ENCODE measurements at places on chromosomes 5 and 9.

GRCh38 chr5:122392824-122393223 lies 80.8 kb downstream of the SNCAIP start:
- H3K27ac ChIP-seq = no peak overlapping the region
- no peaks in the 10 kb centered on the region for H3K27me3 ChIP-seq
- no peak overlapping the region for H3K4me3 ChIP-seq
- H3K4me1 ChIP-seq = no peaks in the 10 kb centered on the region

DNA sequence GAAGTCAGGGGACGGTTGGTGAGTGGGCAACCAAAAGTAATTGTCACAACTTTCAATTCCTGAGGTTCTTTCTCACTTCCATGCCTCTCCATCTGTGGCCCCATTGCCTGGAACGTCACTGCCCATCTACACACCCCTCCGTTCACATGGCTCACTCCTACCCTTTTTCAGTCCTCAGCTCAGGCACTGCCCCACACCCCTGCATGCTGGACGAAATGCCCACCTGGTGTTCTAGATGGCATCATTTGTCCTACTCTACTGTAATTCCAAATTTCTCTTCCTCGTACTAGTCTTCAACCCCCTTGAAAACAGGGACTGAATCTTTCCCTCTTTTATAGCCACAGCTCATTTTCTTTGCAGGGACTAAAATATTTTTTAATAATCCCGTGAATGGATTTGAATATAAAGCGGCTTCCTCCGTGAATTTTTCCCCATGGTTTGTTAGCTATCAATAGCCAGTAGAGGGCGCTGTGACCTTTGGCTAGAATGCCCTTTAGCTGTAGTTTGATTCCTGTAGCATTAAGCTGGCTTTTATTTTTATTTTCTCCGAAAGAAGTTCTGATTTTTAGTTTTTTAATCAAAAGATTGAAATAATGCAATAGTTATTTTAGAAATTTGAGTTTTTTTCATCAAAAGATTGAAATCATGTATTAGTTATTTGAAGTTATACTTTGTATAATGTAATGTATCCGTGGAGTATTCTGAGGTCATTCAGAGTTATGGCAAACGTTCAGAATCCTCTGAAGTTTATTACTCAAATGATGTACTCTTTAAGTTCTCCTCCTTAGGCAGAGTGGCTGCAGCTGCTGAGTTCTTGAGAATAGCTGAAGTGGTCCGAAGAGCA lies 232.1 kb downstream of the SH3GL2 start:
- no peaks in the 10 kb centered on the region for H3K27me3 ChIP-seq
- H3K27ac ChIP-seq = no peak overlapping the region
- H3K4me1 ChIP-seq = no peaks in the 10 kb centered on the region
- DNase-seq = peak; percentile 36
- H3K36me3 ChIP-seq = no peaks in the 10 kb centered on the region

DNA sequence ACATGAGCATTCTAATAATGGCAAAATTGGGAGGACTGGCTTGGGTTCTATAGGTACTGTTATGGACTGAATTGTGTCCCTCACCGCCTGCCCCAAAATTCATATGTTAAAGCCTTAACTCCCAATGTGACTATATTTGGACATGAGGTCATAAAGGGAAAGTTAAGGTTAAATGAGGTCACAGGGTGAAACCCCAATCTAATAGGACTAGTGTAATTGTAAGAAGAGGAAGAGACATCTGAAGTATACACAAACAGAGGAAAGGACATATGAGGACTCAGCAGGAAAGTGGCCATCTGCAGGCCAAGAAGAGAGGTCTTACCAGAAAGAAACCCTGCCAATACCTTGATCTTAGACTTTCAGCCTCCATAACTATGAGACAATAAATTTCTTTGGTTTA lies 23.1 kb downstream of the RNF180 start:
- H3K4me3 ChIP-seq = no peak overlapping the region
- no peak overlapping the region for H3K27ac ChIP-seq
- H3K36me3 ChIP-seq = no peaks in the 10 kb centered on the region
- no peaks in the 10 kb centered on the region for H3K27me3 ChIP-seq
- DNase-seq = no peak

- no peaks in the 10 kb centered on the region for H3K4me1 ChIP-seq
- no peak for DNase-seq
- no peak overlapping the region for H3K27ac ChIP-seq
- H3K27me3 ChIP-seq = no peaks in the 10 kb centered on the region
Observed at GRCh38 chr9:107940616-107941595, 451.3 kb upstream of the KLF4 start.

DNA sequence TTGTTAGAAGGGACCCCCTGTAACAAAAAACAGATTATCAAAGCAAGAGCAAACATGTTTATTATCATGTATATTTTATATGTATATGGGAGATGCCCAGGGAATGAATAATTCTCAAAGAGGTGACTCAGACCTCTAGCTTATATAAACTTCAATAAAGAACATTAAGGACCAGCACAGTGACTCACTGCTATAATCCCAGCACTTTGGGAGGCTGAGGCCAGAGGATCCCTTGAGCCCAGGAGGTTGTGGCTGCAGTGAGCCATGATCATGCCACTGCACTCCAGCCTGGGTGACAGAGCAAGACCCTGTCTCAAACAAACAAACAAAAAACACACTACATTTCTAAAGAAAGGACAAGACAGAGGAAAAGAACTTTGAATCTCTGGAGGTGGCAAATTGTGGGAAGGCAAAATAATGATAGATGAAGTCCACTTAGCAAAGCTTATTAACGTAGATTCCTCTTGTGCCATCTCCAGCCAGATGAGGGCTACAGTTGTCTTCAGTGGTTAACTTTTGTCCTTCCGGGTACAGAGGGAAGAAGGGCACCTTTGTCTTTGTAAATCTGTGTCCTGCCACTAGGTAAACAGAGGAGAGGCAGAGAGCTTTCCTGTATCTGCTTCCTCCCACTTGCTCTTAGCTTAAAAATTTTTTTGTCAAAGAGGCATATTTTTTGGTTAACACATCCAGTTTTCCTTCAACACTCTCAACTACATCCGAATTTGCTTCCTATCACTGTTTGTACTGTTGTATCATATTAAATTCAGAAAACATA lies 7.5 kb upstream of the RFK start:
- H3K27me3 ChIP-seq = no peaks in the 10 kb centered on the region
- no peaks in the 10 kb centered on the region for H3K36me3 ChIP-seq
- no peak overlapping the region for H3K4me3 ChIP-seq
- H3K4me1 ChIP-seq = no peaks in the 10 kb centered on the region
- H3K27ac ChIP-seq = no peak overlapping the region

GRCh38 chr5:141968914-141969608 lies at the start of gene RNF14:
Gene RNF14, plus strand, starts transcription at chr5:141969105. Its CDS starts 4,484 bp downstream, at chr5:141973589.
- H3K27ac ChIP-seq = peak within 1 kb of the TSS; percentile 88
- DNase-seq = peak; percentile 94
- H3K36me3 ChIP-seq = no peaks in the 10 kb centered on the region
- peak within 1 kb of the TSS; percentile 84 for H3K4me3 ChIP-seq
- H3K27me3 ChIP-seq = no peaks in the 10 kb centered on the region

- H3K4me1 ChIP-seq = peaks cover 13% of the 10 kb centered on the region
- no peak overlapping the region for H3K4me3 ChIP-seq
- H3K27me3 ChIP-seq = no peaks in the 10 kb centered on the region
- H3K27ac ChIP-seq = no peak overlapping the region
- no peaks in the 10 kb centered on the region for H3K36me3 ChIP-seq
Observed at GRCh38 chr5:68435611-68436010, 220.1 kb downstream of the PIK3R1 start.

GRCh38 chr5:156918311-156918845 lies 44.6 kb downstream of the TIMD4 start:
- H3K4me3 ChIP-seq = no peak overlapping the region
- no peak for DNase-seq
- H3K4me1 ChIP-seq = no peaks in the 10 kb centered on the region

DNA sequence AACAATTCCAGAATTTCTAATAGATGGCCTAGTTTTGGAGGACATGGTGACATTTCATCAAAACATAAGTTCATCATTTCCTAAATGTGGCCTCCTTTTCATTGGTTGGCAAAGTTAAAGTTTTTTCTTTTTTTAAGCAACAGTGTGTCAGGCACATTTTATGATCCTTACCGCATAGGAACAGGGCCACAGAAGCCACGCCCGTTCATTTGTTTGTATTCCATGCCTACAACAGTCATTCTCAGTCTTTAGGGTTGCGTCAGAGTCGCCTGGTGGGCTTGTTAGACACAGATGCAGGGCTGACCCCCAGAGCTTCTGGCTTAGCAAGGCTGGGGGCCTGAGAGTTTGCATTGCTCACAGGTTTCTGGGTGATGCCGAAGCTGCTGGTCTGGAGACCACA lies 130.2 kb downstream of the HSD17B3 start:
- H3K27me3 ChIP-seq = no peaks in the 10 kb centered on the region
- H3K36me3 ChIP-seq = no peaks in the 10 kb centered on the region
- H3K4me1 ChIP-seq = peaks cover 68% of the 10 kb centered on the region
- no peak overlapping the region for H3K4me3 ChIP-seq
- DNase-seq = no peak
- peak overlapping the region; percentile 42 for H3K27ac ChIP-seq

DNA sequence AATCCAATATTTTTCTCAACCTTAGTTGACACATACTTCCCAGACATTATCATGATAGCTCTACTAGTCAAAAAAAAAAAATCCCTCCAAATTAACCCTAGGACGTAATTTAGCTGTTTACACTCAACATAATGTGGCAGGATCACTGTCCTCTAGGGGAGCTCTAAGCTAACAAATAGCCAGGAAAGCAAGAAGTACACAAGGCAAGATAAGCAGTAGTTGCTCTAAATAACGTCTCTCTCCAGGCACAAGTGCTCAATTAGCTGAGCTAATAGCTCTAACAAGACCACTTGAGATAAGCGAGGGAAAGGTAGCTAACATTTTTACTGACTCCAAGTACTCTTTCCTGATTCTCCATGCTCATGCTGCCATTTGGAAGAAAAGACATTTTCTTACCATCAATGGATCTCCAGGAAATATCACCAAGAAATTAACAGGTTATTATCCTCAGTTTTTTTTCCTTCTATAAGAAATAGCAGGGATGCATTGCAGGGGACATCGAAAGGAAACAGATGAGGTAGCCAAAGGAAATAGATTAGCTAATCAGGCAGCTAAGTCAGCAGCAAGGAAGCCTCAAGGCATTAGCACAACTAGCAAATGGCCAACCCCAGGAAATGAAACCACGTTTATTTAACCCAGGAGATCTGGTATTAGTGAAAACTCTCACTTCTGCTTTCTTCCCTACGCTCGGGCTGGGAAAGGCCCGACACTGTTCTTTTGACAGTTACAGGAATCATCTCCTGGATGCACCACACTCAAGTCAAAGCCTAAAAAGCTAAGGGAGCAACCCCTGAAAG lies 614.1 kb downstream of the PTPRD start:
- H3K4me1 ChIP-seq = no peaks in the 10 kb centered on the region
- H3K36me3 ChIP-seq = no peaks in the 10 kb centered on the region
- no peak overlapping the region for H3K4me3 ChIP-seq
- no peak for DNase-seq
- H3K27me3 ChIP-seq = no peaks in the 10 kb centered on the region

GRCh38 chr5:157761690-157762621 lies 18.4 kb downstream of the LSM11 start:
- H3K4me1 ChIP-seq = no peaks in the 10 kb centered on the region
- no peak overlapping the region for H3K27ac ChIP-seq
- DNase-seq = peak; percentile 44
- no peak overlapping the region for H3K4me3 ChIP-seq
- no peaks in the 10 kb centered on the region for H3K27me3 ChIP-seq

DNA sequence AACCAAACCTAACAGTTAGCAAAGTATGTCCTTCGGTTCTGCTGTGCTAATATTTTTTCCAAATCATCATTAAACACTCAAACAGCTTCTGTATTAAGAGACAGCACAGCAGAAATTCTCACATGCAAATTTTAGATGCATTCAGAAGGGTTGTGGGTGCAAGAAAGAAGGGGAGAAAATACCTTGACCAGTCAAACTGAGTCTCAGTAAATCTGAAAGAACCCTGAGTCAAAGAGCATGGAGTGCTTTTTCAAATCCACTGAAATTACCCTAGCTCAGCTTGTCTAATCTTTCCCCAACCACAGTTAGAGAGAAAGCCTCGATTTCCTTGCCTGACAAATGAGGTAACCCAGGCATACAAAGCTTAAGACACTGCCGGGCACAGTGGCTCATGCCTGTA lies 55.1 kb downstream of the RETREG1 start:
- H3K4me1 ChIP-seq = no peaks in the 10 kb centered on the region
- no peaks in the 10 kb centered on the region for H3K27me3 ChIP-seq
- no peaks in the 10 kb centered on the region for H3K36me3 ChIP-seq

DNA sequence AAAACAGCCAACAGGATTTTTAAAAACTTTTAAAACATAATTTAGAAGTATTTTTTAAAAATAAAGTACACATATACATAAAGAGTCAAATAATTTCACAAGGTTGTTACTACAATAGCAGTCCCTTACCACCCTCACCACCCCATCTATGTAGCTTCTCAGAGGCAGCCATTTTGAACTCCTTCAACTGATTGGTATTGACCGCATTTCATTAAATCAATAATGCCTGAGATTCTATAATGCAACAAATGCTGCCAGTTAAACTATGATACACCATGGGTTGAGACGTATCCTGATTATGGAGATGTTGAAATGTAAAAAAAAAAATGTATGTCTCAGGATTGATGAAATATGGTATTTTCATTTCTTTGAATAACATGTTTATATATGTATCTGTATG lies 78.8 kb downstream of the PCSK1 start:
- no peaks in the 10 kb centered on the region for H3K27me3 ChIP-seq
- H3K27ac ChIP-seq = no peak overlapping the region
- no peaks in the 10 kb centered on the region for H3K36me3 ChIP-seq

GRCh38 chr9:38186404-38187115 lies 117.5 kb upstream of the SHB start:
- no peaks in the 10 kb centered on the region for H3K27me3 ChIP-seq
- DNase-seq = no peak
- no peaks in the 10 kb centered on the region for H3K4me1 ChIP-seq
- H3K27ac ChIP-seq = no peak overlapping the region
- no peak overlapping the region for H3K4me3 ChIP-seq

- H3K4me3 ChIP-seq = no peak overlapping the region
- no peak overlapping the region for H3K27ac ChIP-seq
- no peaks in the 10 kb centered on the region for H3K36me3 ChIP-seq
- no peaks in the 10 kb centered on the region for H3K27me3 ChIP-seq
- no peaks in the 10 kb centered on the region for H3K4me1 ChIP-seq
- DNase-seq = no peak
Observed at GRCh38 chr5:132099076-132099748, 25.6 kb downstream of the CSF2 start.

GRCh38 chr9:83355729-83356151 lies 182.5 kb downstream of the FRMD3 start:
- DNase-seq = no peak
- H3K4me3 ChIP-seq = no peak overlapping the region
- H3K36me3 ChIP-seq = no peaks in the 10 kb centered on the region
- no peaks in the 10 kb centered on the region for H3K4me1 ChIP-seq
- no peaks in the 10 kb centered on the region for H3K27me3 ChIP-seq

DNA sequence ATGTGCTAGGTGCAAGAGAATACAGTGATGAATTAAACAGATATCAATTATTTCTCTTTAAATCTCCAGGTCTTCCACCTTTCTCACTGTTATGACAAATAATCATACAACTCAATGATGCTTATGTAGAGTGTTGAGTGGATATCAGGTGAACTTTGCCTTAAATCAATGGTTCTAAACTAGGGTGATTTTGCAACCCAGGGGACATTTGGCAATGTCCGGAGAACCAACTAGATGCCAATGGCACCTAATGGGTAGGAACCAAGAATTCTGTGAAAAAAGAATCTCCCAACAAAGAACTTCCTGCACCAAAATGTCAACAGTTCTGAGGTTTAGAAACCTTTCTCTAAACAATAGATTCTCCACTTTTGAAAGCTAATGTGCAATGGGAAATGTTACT lies 52.0 kb upstream of the GDNF start:
- peaks cover 1% of the 10 kb centered on the region for H3K27me3 ChIP-seq
- no peak overlapping the region for H3K27ac ChIP-seq
- no peak overlapping the region for H3K4me3 ChIP-seq
- H3K36me3 ChIP-seq = no peaks in the 10 kb centered on the region

- H3K36me3 ChIP-seq = no peaks in the 10 kb centered on the region
- no peak overlapping the region for H3K4me3 ChIP-seq
- peaks cover 3% of the 10 kb centered on the region for H3K4me1 ChIP-seq
- DNase-seq = no peak
- H3K27ac ChIP-seq = no peak overlapping the region
Observed at GRCh38 chr9:34520505-34521385, 2.0 kb downstream of the ENHO start.

Measured in Caco-2 (cell line).